ENCODE measurements at places on chromosomes 3 and 15.

DNA sequence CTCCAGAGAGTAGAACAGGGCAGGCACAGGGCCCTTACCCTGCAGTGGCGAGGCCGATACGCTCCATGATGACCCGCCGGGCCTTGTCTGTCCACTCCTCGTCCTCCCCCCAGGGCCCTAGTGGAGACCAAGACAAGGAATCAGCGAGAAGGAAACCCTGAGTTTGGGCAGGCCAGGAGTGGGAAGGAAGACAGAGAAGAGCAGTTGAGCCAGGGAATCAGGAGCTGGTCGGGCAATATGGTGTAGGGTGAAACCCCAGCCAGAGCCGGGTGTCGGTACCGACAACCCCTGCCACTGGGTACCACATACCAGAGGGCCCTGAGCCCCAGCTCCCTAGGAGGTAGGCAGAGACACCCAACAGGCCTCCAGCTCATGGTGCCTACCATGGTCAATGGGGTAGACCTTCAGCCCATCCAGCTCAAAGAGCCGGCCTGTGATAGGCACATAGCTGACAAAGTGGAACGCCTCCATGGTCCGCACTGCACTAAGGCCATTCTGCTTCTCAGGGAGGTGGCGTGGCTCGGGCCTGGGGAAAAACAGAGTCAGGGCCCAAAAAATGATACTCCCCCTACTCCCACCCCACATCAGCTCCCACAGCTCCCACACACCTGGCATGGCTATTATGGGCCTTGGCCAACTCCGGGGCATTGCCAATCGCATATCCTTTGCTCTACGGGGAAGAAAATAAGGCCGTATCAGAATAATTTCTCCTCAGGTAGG is 38.0 kb downstream of the SEMA3G start:
- no peak for DNase-seq

DNA sequence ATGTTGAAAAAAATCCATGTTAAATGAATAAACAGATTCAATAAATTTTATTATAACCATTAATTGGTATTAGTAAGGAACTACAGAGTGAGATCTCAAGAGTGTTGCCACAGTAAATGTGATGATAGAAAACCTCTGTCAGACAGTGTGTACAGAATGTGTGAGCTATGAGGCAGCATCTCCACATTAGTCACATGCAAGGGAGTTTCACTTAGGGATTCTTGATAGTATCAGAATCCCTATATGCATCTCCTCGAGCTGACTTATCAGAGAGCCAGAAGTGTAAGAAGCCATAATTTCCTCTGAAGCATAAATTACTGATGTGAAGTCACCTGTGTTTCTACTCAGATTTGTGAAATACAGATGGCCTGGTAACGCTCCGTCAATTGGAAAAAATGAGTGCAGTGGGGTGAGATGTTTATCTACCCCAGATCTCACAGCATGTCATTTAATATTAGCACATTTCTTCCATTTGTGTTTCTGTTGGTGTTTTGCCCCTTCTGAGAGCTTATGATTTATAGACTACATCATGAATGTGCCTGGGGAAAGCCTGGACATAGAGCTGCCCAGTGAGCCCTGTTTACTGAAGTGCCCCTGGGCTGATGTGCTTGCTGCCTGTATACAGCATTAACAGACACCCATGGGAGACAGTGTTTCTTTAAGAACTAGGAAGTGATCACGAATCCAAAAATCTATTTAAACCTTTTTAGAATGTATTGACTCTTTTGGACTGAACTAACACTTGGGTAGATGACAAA is 262.4 kb downstream of the CPNE4 start:
- no peak for DNase-seq

DNA sequence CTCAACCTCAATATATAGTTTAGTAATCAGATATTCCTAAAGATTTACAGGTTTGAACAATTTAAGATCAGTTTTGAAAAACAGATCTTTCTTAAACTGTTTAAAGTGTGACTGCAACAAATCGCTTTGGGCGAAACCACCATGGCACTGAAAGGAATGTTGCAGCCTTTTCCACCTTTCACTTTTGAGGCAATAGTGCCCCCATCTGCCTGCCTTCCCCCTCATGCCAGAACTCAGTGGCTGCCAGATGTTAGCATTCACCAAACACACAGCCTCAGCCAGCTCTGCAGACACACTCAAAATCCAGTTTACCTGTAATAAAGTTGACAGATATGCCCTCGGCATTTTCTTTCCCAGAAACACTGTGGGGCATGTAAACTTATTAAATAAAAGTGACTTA is 3.3 kb downstream of the LYSMD4 start:
- no peak for DNase-seq

DNA sequence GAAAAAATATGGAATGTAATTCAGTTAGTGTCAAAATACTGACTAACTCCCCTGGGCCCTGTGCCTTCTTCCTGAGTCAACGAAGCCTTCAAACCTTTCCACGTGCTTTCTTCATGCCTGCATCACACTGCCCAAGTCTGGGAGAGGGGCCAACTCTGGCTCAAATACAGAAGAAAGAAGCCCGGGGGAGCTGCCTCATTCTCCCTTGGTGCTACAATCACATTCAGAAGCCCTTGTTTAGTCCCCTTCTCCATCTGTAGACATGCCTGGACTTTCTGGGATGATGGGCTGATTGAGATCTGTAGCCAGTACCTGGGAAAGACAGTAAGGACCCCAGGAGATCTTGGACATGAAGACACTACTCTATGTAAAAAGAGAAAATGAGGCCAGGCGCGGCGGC is 77.8 kb upstream of the GSK3B start:
- DNase-seq: no peak

DNA sequence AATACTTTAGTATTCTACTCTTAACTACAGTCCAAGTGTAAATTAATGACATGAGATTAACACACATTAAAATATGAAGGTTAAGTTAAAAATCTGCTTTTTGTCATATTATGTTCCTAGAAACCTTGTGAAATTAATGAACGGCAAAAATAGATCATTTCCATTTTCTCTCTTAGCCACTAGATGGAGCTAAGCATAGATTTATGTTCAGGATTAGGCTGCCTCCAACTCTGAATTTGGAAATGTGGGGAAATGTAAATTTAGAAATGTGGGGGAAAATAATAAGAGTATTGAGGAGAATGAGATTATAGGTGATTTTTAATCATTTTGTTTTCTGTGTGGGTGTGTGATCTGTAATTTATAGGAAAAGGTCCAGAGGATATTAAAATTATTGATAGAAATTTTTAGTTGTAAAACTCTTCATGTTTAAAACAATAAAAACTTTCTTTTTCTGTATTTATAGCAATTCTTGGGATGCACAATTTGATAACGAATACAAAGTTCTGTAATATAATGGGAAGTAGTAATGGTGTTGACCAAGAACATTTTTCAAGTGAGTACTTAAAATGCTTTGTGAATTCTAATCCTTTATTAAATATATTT is 59.2 kb downstream of the TMOD3 start:
- no peak for DNase-seq

Data from activated gamma-delta T cell treated with Interleukin-2 at 50 U/mL for 16 hours (primary cell).